ENCODE measurements at places on chromosomes 6 and 20.

- no peak for DNase-seq
Measured at GRCh38 chr6:83378621-83379388, 52.0 kb downstream of the ME1 start.

- DNase-seq = no peak
Measured at GRCh38 chr6:106546691-106547414, 82.4 kb downstream of the RTN4IP1 start.

GRCh38 chr6:135261872-135262725, 81.0 kb downstream of the MYB start:
- no peak for DNase-seq

DNA sequence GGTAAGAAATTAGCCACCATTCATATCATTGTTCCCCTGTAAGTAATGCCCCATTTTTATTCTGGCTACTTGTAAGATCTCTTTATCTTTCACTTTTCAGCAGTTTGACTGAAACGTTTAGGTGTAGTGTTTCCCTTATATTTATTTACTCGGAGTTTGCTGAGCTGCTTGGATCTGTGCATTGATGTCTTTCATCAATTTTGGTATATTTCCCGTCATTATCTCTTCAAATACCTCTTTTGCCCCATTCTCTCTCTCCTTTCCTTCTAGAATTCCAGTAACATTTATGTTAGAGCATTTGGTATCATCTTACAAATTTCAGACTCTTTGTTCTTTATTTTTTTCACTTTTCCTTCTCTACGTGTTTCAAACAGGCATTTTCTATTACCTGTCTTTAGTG, 9.2 kb upstream of the SLC13A3 start:
- DNase-seq = no peak

DNA sequence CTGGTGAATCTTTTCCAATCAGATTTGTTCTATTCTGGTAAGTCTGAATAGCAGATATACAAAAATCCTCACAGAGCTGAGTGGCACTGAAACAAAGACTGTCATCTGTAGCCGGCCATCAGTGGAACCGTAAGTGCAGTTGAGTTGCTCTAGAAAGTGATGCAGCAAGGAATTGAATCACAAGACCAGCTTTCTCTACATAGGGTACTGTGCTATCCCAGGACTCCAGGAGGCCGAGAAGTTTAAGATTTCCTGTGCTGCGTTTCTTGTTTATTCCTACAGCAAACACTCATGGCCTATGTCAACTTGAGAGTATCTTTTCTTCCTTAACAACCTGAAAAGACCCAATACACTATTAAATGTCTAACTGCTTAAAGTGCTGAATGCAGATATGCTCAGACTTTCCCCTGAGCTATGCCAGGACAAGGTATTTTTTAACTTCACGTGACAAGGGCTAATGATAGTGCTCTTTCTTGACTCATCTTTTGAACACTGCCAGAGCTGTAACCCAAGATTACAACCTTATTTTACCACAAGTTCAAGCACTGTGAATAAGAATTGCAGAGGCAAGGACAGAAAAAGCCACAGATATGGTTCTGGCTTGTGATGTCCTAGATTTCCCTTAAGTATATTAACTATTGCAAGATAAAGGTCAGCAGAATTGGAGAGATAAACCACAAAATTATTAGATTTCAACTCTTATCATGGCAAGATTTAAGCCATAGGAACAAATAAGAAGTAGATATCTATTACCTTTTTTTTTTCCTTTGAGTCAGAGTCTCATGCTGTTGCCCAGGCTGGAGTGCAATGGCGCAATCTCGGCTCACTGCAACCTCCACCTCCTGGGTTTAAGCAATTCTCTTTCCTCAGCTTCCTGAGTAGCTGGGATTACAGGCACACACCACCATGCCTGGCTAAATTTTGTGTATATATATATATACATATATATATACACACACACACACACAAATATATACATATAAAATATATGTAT, 71.6 kb downstream of the GJA1 start:
- DNase-seq = no peak

DNA sequence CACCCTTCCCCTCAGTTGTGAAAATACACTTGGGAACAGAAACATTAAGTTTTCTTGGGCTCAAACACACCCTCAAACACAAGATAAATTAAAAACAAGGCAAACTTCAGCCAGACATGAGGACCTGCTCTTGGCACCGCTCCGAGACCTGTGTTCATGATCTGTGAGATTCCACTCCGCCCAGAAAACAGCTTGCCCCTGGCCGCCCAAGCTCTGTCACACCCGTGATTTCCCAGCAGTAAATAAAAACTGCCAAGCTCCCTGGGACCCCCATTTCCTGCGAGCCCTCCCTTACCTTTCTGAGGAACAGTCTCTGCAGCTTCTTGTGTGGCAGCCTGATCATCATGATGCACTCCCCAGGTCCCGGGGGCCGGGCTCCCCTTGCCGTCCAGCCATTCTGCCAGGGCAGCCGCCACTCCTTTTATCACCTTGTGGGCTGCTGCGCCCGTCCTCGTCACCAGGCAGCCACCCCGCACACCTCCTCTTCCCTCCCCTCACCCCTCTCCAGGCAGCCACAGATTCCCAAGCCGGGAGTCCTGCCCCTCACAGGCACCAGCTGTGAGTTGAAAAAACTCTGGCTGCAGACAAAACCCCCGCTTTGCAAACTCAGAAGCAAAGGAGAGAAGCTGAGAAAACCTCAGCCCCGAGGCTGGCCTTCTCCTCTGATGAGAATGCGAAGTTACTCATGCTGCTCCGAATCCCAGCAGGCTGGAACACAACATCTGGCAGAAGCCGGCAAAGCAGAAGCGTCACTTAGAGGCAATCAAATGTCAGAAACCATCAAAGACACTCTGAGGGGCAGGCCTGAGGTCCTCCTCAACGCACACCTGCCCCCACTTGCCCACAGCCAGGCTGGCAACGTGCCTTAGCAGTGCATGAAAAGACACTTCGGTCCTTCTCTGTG, 130.4 kb upstream of the RPS6KA2 start:
- peak; percentile 56 for DNase-seq

Data from NCI-H1092 (cell line).